ENCODE measurements at places on chromosomes 12 and 14. TPM values are rescaled to one million over a fixed set of nuclear protein-coding genes. Genes with fewer than 3 reads are reported as not detected.

DNA sequence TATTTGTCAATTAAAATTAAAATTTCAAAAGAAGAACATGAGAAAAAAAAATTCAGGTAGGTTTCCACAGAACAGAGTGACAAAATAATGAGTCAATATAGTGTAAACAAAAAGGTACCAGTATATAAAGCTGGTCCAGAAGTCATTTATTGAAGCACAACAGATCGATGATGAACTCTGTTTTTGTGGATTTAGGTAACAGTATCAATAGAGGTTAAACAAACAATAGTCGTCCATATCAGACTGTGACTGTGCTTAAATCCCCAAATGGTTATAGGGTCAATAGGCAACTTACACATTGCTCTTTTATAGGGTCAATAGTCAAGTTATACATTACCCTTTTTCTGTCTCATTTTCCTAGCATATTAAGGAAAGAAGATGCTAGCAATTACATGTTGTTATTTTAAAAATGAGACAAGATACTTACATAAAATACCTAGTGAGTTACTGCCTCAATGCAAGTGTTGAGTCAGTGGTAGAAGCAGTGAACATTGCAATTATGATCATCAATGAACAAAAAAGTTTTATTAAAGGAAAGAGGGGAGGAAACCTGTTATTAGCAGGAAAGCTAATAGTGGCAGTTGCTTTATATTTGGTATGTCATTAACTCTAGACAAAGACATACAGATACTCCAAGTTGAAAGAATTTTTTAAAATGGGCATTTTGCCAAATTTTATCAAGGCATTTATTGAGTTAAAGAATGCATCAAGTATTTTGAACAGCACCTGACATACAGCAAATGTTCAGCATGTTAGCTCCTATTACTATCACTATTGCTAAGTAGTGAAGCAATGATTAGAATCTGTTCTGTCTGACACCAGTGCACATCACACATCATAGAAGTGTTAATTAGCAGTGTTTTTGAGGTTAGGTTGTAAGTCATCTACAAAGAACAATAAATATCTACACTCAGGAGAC lies 102.9 kb downstream of the CCER1 start:
- no peak overlapping the region for H3K4me3 ChIP-seq
- no peaks in the 10 kb centered on the region for H3K36me3 ChIP-seq
- no peak overlapping the region for H3K27ac ChIP-seq
- no peaks in the 10 kb centered on the region for H3K4me1 ChIP-seq
- peaks cover 3% of the 10 kb centered on the region for H3K27me3 ChIP-seq

DNA sequence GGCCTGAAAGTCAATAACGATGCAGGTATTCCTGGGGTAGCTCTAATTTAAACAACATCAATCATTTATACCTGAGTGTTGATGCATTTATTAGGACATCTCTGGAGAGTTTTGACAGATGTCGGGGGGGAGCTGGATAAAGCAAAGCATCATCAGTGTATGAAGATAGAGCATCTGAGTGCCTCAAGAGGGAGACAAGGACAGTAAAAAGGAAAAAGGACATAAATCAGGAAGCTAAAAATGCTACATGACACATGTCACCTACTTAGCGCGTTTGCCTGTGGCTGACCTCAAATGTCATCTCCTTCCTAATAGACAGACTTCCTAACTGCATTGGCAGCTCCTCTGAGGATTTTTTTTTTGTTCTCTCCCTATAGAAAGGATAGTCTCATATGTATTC lies 259.5 kb upstream of the PKP2 start:
- no peak overlapping the region for H3K27ac ChIP-seq
- H3K27me3 ChIP-seq = peaks cover 4% of the 10 kb centered on the region
- DNase-seq = no peak
- no peak overlapping the region for H3K4me3 ChIP-seq

DNA sequence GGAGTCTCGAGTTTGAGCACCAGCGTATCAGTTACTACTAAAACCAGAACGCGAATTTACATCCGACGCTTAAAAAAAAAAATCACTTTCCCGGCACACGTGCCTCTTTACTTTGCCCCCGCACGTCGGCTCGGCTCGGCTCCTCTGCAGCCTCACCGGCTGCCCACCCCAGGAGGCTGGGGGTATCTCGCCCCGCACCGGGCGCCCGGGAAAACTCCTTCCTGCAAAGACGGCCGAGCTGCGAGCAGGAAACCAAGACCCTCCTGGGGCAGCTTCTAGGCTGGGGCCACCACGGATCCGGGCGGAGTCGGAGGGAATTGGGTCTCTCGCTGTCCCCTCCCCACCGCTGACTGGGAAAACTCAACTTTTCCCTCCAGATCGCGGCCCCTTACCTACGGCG lies 610 bp downstream of the VSIG10 start:
- H3K36me3 ChIP-seq = no peaks in the 10 kb centered on the region
- H3K27ac ChIP-seq = peak overlapping the region; percentile 6
- peaks cover 7% of the 10 kb centered on the region for H3K4me1 ChIP-seq
- H3K4me3 ChIP-seq = peak overlapping the region; percentile 88
- no peak for DNase-seq

DNA sequence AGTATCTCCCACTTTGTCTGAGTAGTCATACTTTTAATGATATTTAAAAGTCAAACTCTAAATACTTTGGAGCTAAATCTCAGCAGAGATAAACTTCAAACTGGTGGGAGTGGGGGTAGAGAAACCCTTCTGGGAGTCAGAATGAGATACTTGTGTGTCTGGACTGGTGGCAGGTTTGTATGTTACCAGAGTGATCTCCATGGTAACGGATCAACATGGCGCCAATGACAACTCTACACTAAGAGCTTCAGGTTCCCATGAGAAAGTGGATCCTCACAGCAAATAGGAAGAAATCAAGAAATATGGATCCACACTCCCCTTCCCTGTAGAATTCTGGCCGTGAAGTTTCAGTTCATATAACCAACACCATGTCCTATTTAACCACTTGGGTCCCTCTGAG lies 121.9 kb downstream of the ETV6 start:
- no peaks in the 10 kb centered on the region for H3K36me3 ChIP-seq
- H3K4me3 ChIP-seq = no peak overlapping the region
- H3K27ac ChIP-seq = no peak overlapping the region
- H3K4me1 ChIP-seq = peaks cover 59% of the 10 kb centered on the region
- DNase-seq = no peak

DNA sequence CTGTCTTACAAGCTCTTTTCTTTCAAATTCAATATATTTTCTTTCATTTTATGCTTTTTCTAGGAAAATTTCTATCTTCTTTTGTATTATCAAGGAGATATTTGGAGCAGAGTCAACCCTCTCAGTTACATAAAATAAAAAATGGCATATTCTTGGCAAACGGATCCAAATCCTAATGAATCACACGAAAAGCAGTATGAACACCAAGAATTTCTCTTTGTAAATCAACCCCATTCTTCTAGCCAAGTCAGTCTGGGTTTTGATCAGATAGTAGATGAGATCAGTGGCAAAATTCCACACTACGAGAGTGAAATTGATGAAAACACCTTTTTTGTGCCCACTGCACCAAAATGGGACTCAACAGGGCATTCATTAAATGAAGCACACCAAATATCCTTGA lies 20.6 kb downstream of the PIK3C2G start:
- H3K36me3 ChIP-seq = no peaks in the 10 kb centered on the region
- H3K4me1 ChIP-seq = no peaks in the 10 kb centered on the region

- H3K27me3 ChIP-seq = peaks cover 12% of the 10 kb centered on the region
- H3K4me1 ChIP-seq = no peaks in the 10 kb centered on the region
- DNase-seq = no peak
- no peak overlapping the region for H3K27ac ChIP-seq
Observed at GRCh38 chr14:101223561-101224162, 320.1 kb upstream of the RTL1 start.

DNA sequence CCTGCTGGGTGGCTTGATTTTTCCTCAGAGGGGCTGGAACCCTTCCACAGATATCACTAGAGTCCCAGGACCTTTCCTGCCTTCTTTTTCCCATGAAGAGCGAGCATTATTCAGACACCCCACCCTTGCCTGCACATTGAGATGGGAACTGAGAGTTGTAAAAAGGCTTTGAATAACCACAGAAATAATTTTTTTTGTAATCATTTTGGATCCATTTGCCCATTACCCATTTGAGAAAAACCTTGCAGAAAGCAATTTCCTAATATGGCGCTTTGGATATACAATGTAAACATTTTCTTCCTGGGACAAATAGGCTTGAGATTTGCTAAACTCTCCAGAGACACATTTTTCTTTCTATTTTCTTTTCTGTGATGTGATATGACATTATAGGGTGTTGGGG lies 250.6 kb downstream of the MSRB3 start:
- H3K27ac ChIP-seq = no peak overlapping the region
- no peaks in the 10 kb centered on the region for H3K4me1 ChIP-seq
- peaks cover 11% of the 10 kb centered on the region for H3K27me3 ChIP-seq
- DNase-seq = no peak
- no peak overlapping the region for H3K4me3 ChIP-seq

DNA sequence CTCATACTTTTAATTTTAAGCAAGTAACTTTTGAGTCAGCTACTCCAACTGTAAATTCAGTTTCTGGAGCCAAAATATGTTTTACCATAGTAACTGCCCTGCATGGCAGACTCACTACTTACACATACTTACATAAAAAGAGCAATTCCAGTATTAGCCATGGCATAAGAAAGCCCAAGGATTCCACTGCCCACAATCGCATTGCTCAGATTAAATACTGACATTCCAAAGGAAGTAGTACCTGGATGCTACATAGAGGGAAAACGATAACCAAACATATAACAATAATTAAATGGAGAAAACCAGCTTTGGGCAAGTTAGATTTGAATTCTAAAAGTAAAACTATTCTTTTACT lies 2.2 kb downstream of the SLC38A2 start:
- peaks cover 69% of the 10 kb centered on the region for H3K4me1 ChIP-seq
- peak overlapping the region; percentile 95 for H3K4me3 ChIP-seq
- DNase-seq = no peak
- no peaks in the 10 kb centered on the region for H3K27me3 ChIP-seq
- peaks cover 64% of the 10 kb centered on the region for H3K36me3 ChIP-seq

DNA sequence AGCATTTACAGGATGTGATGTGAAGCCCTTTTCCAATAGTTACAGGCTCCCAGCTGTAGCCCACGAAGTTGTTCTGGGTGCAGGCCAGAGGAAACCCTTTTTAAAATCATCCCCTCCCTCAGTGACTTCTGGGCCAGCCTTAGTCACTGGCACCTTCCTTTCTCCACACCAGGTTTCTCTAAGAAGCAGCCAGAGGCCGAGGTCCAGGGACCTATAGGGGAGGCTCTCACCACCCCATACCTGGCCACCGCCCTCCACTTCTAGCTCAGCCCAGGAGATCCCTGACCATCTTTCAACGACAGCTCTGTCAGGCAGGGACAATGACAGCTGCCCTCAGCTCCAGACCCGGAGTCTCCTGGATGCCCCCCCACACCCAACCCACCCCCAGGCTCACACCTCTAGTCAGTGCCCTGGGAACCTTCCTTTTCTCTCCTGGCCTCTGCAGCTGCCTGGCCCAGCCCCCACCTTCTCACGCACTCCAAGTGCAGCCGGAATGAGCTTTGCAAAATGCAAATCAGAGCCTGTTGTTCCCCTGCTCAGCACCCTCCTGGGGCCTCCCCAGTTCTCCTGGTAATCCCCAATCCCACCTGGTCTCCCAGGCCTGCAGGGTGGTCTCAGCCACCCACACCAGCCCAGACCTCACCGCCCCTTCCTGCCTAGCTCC lies 46.7 kb downstream of the TESC start:
- H3K4me3 ChIP-seq = no peak overlapping the region
- H3K36me3 ChIP-seq = no peaks in the 10 kb centered on the region
- H3K4me1 ChIP-seq = peaks cover 15% of the 10 kb centered on the region
- DNase-seq = no peak
- H3K27me3 ChIP-seq = no peaks in the 10 kb centered on the region
- no peak overlapping the region for H3K27ac ChIP-seq

DNA sequence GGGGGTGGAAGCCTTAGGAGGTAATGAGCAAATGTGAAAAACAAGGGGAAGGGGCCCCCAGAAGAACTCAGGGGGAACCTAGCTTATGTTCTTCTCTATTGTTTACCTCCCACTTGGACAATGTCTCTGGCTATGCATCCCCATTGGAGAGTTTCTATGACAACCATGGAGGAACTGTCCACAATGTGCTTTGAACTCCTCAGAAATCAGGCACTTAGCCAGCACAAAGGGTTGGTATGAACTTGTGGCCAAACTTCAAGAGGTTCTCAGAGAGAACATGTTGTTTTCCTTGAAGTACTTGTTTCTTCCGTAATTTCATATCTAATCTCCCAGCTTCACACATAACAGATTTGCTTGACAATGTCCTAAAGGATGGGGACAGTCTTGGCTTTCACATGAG lies 202.8 kb upstream of the PELI2 start:
- DNase-seq = no peak
- no peak overlapping the region for H3K27ac ChIP-seq
- H3K4me3 ChIP-seq = no peak overlapping the region
- no peaks in the 10 kb centered on the region for H3K4me1 ChIP-seq
- peaks cover 25% of the 10 kb centered on the region for H3K27me3 ChIP-seq

HCAR2 gene
- polyA plus RNA-seq = not detected

KCNC2 gene
- polyA plus RNA-seq = not detected

Data from naive thymus-derived CD8-positive, alpha-beta T cell (primary cell).